GM10248 (cell line): ENCODE measurements at places on chromosomes 5 and 9.

DNA sequence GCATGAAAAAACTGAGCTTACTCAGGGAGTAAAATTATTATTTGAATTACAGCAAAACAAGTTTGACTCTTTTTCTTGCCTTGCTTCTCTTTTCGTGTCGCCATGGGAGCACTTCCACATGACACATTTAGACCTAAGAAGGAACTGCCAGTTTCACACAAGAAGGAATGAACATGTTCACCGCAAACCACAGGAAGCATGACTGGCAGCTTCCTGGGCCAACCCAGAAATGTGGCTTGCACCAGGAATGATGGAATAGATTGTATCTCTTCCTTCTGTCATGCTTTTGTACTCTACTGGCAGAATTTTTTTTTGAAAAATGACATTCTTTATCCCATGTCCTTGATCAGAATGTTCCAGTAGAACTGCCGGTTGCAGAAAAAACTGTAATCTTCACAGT is 32.9 kb upstream of the MAN2A1 start:
- DNase-seq: no peak

DNA sequence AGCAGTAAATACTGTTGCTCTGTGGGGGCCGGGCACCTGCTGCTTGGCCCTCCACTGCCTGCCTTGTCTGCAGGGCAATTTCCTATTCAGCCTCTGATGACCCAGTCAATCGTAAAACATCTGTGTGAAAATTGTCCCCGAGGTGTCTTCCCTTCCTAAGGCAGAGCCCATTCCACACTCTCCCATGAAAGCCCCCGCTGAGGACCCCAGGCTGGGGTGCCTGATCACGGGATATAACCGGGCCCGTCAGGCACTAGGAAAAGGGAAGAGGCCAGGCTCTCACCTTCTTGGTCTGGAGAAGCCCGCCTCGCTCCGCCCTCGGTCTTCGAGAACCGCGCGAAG is 27.2 kb upstream of the SCGB3A1 start:
- DNase-seq: no peak

- DNase-seq: no peak
These were observed 15.4 kb upstream of the VPS13A start for GRCh38 chr9:77161966-77162365.

DNA sequence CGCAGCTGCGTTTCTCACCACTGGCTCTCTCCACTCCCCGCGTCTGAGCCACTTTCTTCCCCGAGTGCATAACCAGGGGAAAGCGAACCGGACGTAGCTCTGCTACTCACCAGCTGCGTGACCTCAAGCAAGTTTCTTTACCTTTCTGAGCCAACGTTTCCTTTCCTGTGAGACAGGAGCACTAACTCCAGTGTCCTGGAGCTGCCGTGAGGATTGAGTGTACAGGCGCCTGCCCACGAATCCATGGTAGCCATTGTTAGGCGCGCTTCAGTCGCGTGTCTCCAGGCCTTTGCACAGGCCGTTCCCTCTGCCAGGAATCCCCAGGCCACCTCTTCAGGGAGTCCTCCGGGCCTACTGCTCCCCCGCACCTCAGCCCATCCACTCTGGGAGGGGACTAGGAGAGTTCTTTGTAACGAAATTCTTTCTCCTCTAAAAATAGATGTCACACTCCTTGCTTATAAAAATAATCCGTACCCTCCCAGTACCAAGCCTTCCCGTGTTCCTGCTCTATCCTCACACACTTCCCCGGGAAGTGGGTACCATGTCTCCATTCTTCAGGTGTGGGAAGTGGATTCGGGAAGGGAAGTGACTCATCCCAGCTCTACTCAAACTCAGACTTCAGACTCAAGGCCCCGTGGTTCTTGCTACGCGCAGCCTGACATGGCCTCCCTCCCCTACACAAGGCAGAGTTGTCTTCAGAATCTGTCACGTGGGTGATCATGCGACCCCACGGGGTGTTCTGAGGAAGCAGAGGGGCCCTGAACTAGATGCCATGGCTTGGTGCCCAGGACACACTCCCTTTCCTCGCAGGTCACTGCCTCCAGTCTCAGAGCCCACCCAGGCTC is 16.1 kb upstream of the CRB2 start:
- DNase-seq: no peak
